Activated naive CD8-positive, alpha-beta T cell treated with anti-CD3 and anti-CD28 coated beads for 36 hours (primary cell): ENCODE measurements at places on chromosomes 1 and 21. TPM values are rescaled to one million over a fixed set of nuclear protein-coding genes. Genes with fewer than 3 reads are reported as not detected.

GJA8 gene
- total RNA-seq: not detected

DNA sequence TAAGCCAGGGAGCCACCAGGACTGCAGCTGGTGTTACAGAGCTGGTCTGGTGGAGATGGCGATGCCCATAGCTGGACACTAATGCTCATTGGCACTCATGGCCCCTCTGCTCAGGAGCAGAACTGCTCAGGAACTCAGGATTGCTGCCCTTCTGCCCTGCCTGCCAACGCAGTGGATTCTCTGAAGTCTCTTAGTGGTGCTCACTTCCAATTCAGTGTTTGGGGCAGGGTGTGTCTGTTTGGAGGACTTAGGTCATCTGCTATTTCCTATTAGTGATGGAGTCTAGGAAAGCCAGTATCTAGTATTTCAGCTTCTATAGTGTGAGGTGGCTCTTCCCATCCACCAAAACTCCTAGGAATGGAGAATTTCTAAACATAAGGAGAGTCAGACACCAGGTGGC lies 29.1 kb downstream of the S100A10 start:
- peaks cover 16% of the 10 kb centered on the region for H3K4me1 ChIP-seq
- H3K27ac ChIP-seq: no peak overlapping the region
- H3K27me3 ChIP-seq: peaks cover 4% of the 10 kb centered on the region
- H3K36me3 ChIP-seq: no peaks in the 10 kb centered on the region

DNA sequence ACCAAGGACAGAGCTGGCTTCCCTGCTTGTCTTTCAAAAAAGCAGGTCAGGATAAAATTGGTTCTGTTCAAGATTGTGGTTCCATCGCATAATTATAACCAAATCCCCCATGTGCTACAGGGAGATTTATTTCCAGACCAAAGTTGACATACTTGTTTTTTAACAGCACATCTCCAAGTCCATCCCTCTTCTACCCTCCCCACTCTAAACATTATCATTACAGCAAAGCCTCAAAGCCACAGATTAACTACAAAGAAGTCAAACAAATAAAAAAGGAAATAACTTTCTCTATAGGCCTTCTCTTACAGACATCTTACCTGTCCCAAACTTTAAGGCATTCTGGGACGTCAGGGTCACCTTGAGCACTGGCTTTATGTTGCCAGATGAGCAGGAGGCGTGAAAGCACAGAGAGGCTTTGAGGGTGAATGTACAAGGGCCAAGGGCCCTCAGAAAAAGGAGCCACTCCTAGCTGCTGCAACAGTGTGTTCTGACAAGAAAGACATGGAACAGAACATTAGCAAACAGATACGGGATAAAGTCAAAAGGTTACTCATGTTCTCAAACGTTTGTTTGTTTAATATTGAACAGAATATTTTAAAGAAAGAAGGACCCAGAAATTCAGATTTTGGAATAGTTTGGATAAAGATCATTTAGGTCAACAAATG lies 31.2 kb downstream of the UBR4 start:
- peak overlapping the region; percentile 5 for H3K27ac ChIP-seq
- H3K4me1 ChIP-seq: peaks cover 17% of the 10 kb centered on the region
- no peak overlapping the region for H3K4me3 ChIP-seq
- no peak for DNase-seq
- H3K36me3 ChIP-seq: peaks cover 53% of the 10 kb centered on the region

DNA sequence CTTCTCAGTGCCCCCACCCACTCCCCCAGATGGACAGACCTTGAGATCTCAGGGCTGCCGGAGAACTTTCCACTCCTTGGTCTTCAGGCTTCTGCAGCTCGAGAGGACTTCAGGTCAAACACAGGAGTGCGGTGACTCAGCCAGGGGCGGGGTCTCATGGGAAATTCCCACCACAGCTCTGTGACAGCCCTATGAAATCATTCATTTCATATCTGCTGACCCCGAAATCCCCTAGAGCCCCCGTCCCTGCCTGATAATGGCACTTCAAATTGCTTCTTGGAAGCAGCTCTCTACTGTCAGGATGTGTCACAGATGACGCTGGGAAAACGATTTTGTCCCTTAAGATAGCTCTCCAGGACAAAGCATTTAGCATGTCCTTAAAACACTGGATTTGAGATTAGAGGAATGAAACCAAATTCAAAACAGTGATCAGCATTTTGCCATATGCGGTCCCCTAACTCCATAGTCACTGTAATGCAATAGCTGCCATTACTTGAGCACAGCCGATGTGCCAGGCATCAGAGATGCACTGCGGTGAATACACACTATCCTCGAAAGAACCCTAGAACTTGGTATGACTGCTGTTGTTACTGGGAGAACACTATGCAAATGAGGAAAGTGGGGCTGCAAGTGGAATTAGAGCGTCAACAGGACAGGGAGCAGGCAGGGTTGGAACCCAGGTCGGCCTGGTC lies at the start of gene TNFRSF9:
TNFRSF9 (minus strand) TSS at position 95 of the 692 bp plus-strand sequence. CDS start 845 bp downstream, outside the sequence.
- no peaks in the 10 kb centered on the region for H3K27me3 ChIP-seq
- DNase-seq: peak; percentile 86
- peak within 1 kb of the TSS; percentile 90 for H3K27ac ChIP-seq
- H3K36me3 ChIP-seq: peaks cover 44% of the 10 kb centered on the region
- peaks cover 50% of the 10 kb centered on the region for H3K4me1 ChIP-seq

DNA sequence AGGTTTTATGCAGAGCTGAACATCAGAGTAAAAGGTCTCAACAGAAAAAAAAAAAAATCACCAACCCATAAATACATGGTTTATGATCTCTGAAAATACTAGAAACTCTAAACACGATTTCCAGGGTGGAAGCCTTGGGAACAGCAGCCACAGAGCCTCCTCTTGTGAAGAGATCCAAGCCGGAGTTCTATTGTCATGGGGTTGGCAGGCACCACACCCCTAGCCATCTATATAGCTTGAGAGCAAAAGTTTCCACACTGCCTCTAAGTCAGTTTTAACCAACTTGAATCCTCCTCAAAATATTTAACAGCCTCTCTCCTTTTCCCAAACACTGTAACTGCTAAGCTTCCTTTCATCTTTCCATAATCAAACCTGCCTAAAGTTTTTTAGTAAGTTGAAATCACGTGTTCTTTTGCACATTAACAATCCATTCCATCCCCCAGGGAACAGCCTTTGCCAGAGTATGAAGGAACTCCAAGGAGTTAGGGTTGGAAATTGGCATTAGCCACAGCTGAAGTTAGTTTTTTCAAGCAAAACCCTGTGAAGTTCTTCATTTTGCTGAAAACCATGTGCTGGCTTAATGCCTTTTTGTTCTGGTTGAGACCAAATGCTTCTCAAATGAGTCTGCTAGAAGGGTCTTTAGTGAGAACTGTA lies 13.8 kb upstream of the SEC16B start:
- no peak overlapping the region for H3K4me3 ChIP-seq
- no peak for DNase-seq
- H3K27me3 ChIP-seq: no peaks in the 10 kb centered on the region
- no peaks in the 10 kb centered on the region for H3K36me3 ChIP-seq

DPH2 gene
- total RNA-seq: 66.7 TPM

DNAJC16 gene
- 12.2 TPM for total RNA-seq

DNA sequence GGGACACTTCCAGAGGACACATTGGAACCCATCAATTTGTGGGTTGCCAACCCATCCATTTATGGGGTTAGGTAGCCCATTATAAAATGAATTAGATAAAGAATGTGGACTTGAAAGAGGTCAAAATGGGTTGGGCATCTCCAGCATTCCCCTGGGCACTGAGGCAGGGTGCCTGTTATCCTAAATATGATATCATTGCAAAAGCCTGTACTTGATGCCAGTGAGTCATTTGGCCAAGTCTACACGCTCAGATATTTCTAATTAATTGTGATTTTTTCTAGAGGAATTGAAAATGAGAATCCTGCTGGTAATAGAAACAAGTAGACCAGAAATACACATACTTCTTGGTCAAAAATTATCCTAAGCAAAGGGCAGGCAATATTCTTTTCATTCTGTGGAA lies 21.9 kb upstream of the NBL1 start:
- H3K27me3 ChIP-seq: no peaks in the 10 kb centered on the region
- no peaks in the 10 kb centered on the region for H3K4me1 ChIP-seq
- peaks cover 7% of the 10 kb centered on the region for H3K36me3 ChIP-seq
- no peak for DNase-seq
- H3K4me3 ChIP-seq: no peak overlapping the region
